ENCODE measurements at places on chromosomes 2 and 18.

DNA sequence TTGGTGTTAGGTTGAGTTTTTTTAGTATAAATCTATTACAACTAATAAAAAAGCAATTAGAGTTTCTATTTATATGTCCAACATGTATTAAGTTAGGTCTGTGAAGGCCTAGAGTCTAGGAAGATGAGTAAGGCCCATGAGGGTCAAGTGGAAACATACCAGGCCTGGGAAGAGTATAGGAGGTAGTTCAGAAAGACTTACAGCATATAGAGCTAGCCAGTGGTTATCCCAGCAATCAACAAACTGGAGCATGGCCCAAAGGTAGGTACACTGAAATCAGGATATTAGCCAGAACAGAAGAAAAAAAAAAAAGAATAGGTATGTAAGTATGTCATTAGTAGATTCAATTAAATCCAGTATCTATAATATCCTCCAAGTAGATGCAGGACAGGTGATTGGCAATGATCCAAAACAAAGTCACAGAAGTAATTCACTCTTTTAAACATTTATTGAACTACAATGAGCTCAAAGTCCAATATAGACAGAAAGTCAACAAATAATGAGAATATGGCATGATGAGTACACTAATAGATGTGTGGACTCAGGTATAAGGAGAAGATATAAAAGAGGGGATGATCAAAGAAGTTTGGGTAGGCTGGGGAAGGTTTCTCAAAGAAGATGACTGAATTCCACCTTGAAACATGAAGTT lies 70.3 kb downstream of the IKZF2 start:
- no peak for DNase-seq

DNA sequence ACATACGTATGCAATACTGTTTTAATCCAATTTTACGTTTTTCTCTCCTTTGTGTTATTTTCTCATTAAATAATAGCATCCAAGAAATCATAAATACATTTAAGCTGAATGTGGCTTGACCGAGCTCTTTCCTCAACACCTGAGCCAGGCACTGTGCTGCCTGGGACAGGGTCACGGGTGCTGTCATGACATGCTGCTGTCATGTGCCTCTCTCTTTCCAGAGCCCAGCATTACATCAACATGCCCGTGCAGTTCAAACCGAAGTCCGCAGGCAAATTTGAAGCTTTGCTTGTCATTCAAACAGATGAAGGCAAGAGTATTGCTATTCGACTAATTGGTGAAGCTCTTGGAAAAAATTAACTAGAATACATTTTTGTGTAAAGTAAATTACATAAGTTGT lies 94.1 kb upstream of the LDLRAD4 start:
- no peak for DNase-seq

GRCh38 chr2:47373747-47374146 lies 29.2 kb upstream of the MSH2 start:
- DNase-seq = no peak

DNA sequence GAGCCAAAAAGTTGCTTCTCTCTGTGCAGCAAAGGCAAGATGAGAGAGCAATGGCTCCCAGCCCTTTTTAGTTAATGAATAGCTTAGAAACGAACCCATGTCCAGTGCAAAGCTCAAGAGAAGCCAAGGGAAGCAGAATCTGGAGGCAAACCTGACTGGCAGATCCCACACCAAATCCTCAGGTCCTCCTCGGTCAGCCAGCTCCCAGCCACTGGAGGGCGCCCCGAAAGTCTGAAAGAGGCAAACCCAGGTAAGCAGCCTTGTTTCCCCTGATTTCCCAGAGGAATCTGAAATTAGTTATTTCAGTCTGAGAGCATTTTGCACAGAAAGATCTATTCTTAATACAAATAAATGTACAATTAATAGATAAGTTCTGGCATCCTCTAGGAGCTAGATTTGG lies 71.3 kb upstream of the PID1 start:
- peak; percentile 33 for DNase-seq

DNA sequence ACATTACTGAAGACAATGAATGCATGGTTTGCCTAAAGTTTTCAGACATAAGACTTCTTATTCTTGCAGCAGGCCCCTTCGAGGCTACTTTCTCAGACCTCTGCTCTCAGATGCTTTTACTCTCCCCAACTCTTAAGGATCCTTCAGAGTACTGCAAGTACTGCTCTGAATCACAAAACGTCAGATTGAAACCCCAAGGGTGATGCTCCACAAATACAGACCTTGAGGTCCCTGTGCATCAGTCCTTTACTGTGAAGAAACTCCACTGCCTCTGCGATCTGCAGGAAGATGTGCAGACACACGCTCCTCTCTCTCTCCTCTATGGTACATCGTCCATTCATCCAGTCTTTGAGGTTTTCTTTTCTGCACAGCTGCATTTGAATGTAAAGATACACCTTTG lies 52.8 kb downstream of the EIF2AK3 start:
- DNase-seq = peak; percentile 12

- DNase-seq = no peak
Measured at GRCh38 chr2:134120406-134120732, 133.5 kb upstream of the MGAT5 start.

DNA sequence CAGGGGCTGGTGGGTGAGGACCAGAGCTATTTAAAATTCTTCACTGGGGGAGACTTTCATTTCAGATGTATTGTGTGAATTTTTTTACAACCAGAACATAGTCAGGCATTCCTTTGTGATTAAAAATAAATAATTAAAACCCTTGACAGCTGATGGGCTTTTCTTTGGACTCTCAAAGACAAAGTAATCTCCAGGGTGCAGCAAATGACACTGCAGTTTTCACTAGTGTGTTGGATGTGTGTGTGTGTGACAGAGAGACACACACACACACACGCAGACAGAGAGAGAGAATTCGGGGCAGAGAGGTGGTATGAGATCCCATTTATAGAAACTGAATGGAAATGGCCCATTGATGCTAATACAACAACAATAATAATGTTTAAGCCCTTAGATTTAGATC lies 10.3 kb upstream of the GALNT14 start:
- DNase-seq = no peak

- DNase-seq = no peak
Measured at GRCh38 chr2:105580870-105581554, 163.7 kb upstream of the NCK2 start.

DNA sequence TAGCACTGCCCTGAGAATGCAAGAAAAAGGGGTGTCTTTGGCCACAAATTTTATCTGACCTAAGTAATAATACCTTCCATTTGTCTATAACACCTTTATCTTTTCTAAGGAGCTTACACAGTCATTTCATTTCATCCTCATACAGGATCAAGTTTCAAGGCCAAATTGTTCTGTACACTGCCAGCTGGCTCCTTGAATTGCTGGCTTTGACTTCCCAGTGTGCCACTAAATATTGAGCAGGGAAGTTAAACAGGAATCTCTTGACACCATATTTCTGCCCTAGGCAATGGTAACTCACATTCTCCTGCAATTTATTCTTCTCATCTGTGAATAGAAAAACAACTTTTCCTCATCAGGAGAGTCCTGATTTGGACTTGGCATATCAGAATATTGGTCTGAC lies 195.1 kb upstream of the LRP1B start:
- DNase-seq = no peak

DNA sequence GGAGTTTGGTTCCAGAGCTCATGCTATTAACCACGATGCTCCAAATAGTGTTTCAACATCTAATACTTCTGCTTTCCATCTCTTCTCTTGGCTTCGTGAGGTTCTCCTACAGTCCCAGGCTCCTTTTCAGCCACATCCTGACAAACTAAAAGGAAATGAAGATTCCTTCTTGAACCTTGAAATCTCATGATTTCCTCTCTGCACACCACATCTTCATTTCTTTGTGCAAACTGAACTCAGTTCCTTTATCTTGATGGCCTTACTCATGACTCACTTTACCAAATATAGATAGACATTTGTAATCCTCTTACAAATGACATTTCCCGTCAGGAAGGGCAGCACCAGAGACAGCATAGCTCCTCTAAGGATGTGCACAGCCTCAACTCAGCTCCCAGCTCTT lies 50.0 kb upstream of the ITGA4 start:
- no peak for DNase-seq

DNA sequence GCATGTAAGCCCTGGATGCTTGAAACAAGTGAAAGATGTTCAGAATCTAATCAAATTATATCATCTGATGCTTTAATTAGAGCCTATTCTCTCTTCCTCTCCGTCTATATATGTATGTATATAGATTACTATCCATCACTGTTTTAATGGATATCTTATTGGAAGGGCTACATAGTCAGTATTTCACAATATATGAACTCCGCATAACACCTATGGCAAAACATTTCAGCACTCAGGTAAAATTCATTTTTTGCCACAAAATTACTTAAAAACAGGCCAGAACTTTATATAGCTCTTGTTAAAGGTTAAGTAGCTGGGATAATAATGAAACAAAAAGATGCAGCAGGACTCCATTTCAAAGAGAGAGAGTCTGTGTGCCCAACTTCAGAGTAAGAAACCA lies 1.2 kb downstream of the PJVK start:
- no peak for DNase-seq

DNA sequence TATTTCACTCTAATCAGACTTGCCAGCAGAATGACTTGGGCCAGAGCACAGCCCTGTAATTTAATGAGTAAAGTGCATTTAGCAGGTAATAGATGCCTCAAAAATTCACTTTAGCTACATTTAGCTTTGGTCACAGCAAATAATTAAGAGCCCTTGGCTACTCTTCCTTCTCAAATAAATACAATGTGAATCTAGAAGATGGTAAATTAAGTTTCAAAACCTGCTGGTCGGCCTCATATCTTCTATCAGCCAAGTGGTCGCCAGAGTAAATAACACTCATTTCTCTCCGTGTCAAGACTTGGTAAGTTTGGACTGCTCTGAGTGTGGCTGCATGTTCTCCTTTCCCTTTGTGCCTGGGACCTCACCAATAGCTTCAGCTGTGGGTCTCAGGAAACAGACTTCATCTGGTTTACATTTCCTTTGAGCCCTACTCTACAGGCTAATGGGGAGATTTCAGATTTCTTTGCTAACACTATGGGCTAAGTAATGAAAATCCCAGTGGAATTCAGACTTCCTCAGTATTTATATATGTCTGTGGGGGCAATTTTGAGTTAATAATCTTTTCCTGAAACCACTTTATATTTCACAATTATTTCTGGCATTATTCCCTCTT lies 375.8 kb downstream of the RBM43 start:
- no peak for DNase-seq

DNA sequence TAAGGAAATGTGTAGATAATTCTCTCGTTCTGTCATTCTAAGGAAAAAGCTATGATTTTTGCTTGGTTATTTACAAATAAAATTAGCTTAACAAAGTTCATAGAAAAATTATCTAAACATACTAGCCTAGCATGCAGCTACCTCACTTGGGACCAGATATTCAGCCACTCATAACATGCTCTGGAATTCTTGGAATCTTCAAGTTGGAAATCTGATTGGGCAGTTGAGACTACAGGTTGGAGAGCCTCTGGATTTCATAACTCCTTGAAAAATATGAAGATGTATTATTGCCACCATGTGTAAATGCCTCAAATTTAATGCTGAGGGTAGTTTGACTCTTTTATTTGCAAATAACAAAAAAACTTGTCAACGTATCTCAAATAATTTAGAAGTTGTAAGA lies 132.2 kb upstream of the GULP1 start:
- no peak for DNase-seq

DNA sequence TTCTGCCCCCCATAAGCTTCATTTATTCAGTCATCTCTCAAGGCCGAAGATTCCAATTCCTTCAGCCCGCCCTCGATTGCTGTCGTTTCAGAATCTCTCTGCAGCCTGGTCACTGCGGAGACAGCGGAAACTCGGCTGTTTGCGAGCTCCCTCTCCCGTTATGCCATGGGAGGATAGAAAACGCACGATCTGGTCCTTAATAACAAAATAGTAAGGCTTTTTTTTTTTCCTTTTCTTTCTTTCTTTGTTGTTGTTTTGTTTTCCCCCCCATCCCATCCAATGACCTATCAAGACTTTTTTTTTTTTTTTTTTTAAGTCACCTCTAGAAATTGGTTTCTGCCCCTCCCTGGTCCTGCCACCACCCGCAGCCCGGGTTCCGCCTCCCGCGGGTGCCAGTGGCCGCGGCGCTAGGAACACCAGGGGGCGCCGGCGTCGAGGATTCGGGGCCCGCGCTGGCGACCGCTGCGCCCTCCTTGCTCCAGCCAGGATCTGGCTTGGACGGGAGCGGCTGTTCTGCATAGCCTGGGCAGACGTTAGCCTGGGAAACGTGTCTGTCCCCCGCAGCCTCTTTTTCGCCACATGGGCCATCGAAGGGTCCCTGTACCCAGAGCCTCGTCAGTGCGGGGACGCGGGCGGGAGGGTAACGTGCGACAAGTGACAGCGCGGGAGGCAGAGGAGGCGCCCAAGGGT lies 10.1 kb downstream of the CPLX4 start:
- DNase-seq = peak; percentile 82

GRCh38 chr2:106189325-106189724 lies 4.8 kb downstream of the UXS1 start:
- DNase-seq = no peak

DNA sequence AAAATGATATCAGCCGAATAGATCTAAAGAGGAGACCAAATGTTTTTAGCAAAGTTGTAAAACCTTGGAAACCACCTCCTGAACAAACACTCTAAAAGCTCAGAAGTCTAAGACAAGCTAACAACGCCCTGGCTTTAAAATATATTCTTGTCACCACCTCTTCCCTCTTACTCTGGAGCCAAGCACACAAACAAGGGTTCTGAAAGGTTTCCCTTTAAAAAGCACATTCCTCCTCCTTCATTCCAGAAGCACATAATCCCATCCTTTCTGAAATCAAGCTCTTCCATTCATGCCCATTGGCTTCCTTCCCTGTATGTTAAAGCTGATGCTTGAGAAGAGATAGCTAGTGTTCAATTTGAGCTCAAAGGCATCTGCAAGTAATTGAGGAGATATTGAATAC lies 382.0 kb downstream of the LNPK start:
- DNase-seq = no peak

DNA sequence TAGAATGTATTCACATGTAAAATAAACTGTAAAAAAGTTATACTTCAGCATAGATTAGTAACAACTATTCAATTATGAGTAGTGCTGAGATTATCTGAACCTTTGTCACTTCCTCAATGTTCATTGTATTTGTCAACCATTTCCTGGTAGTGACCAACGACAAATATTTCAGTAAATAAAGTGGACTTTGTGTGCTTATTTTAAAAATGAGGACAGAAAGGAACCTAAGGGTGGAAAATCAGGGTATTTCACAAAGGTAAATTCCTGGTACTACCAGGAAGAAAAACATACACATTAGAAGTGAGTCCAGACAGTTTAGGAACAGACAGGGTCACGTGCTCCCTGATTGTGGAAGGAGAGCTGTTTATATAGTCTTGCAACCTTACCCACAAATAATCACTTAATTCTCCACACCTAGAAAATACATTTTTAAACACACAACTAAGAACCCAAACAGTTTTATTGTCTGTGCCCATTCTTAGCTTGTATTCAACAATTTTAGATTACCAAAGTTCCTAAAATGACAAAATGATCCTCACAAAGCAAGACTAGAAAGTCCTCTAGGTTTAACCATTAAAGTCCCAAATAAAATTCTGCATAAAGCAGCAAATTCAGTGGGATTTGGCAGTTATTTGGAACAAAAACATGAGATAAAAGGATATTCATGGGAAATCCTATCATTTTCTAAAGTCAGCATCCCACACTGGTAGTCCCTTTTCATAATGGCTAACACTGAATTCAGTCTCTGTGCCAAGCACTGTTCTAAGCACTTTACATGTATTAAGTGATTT lies 28.2 kb downstream of the PELI1 start:
- DNase-seq = no peak

GRCh38 chr2:37544591-37545031 lies 126.8 kb downstream of the CDC42EP3 start:
- DNase-seq = no peak

Measured in activated CD4-positive, alpha-beta T cell treated with anti-CD3 and anti-CD28 coated beads for 36 hours (primary cell).